ENCODE measurements at places on chromosomes 1 and 21. TPM values are rescaled to one million over a fixed set of nuclear protein-coding genes. Genes with fewer than 3 reads are reported as not detected.

The ZNF697 gene
- 3.2 TPM for total RNA-seq

The DNTTIP2 gene
- total RNA-seq: 61.2 TPM

The ZSWIM5 gene
- 2.9 TPM for total RNA-seq

The ICOSLG gene
- total RNA-seq: 0.40 TPM

The RIPPLY3 gene
- 0.20 TPM for total RNA-seq

The DDR2 gene
- 0.77 TPM for total RNA-seq

The TRIM58 gene
- not detected for total RNA-seq

The ZNF593 gene
- total RNA-seq: 50.8 TPM

The DCST2 gene
- total RNA-seq: 1.6 TPM

The OPRD1 gene
- total RNA-seq: not detected

The FGR gene
- total RNA-seq: not detected

The PCBP3 gene
- 24.2 TPM for total RNA-seq

The MYCL gene
- total RNA-seq: 0.77 TPM

The NFIA gene
- total RNA-seq: 15.1 TPM

The PEAR1 gene
- 0.27 TPM for total RNA-seq

The FASLG gene
- not detected for total RNA-seq

The NOC2L gene
- total RNA-seq: 99.0 TPM

The F11R gene
- total RNA-seq: 23.7 TPM
